ENCODE measurements at places on chromosomes 3 and 15. TPM values are rescaled to one million over a fixed set of nuclear protein-coding genes. Genes with fewer than 3 reads are reported as not detected.
A peak's percentile ranks its signal among the peaks of the same experiment; 100 is the strongest.

The SLC28A2 gene
- polyA plus RNA-seq, result not detected

DNA sequence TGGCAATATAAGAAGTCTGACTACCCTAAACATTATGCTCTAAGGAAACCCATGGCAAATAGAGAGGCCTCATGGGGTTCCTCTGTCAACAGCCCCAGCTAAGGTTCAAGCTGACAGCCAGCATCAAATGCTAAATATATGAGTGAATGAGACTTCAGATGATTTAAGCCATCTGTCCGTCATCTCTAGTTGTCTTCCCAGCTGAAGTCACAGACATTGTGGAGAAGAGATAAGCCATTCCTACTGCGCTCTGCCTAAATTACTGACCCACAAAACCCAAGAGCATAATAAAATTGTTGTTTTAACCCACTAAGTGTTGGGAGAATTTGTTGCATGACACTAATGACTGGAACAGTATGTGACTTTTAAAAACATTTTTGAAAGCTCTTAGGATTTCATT is 87.3 kb upstream of the IGSF10 start:
- no peak for DNase-seq

- no peak for DNase-seq
Measured at GRCh38 chr15:78056714-78057269, 20.7 kb downstream of the TBC1D2B start.

DNA sequence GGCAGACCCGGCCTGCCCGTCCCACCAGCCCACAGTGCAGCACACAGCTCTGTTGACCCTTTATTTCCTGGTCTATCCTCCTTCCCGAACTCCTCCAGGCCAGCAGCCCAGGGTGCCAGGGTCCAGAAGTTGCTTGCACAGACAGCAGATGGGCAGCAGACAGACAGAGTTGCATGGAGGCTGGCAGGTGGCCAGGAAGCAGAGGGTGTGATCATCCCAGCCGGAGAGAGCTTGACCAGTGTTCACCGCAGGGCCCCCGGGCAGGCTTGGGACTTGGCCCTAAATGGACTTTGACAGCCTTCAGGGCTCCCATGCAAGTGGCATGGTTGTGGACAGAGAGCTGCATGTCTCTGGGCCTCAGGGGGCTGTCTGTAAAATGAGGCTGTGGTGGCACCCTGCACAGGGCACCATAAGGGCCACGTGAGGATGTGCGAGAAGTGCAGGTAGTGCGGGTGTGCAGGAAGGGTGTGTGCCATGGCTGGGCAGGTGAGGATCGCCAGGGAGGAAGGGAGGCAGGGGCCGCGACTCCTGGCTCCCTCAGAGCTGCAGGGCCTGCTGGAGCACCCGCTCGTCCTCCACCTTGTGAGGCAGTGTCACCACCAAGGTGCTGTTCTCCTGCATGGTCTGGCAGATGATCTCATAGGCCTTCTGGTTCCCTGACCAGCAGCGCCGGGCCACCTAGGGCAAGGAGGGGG is 6.3 kb upstream of the ZXDC start:
- DNase-seq, result no peak

The RBMS3 gene
- 14.5 TPM for polyA plus RNA-seq

- DNase-seq, result no peak
Measured at GRCh38 chr3:108088697-108089096, 2.1 kb downstream of the CD47 start.

DNA sequence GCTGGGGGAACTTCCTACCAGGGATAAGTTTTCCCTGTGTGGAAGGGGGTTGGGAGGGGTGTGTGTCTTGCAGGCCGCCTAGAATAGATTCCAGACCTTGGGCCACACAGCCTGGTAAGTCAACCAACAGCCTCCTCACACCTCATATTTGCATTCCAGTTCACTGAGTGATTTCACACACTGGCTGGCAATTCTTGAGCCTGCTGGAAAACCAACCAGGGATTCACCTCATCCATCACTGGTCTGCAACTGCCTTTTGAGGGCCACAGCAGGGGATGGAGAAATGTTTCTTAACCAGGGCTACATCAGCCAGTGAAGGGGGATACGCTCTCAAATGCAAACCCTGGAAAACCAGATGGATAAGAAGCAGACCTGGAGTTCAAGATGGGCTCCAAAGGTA is 2.0 kb downstream of the FSTL1 start:
- peak; percentile 46 for DNase-seq

- DNase-seq, result no peak
Measured at GRCh38 chr3:25592510-25592968, 72.2 kb downstream of the TOP2B start.

The LRCH3 gene
- polyA plus RNA-seq, result 155 TPM

- no peak for DNase-seq
Measured at GRCh38 chr15:73681063-73681462, 3.1 kb upstream of the CD276 start.

The CLDN11 gene
- polyA plus RNA-seq, result 5.6 TPM

- no peak for DNase-seq
Measured at GRCh38 chr3:158148218-158148617, 38.3 kb downstream of the RSRC1 start.

DNA sequence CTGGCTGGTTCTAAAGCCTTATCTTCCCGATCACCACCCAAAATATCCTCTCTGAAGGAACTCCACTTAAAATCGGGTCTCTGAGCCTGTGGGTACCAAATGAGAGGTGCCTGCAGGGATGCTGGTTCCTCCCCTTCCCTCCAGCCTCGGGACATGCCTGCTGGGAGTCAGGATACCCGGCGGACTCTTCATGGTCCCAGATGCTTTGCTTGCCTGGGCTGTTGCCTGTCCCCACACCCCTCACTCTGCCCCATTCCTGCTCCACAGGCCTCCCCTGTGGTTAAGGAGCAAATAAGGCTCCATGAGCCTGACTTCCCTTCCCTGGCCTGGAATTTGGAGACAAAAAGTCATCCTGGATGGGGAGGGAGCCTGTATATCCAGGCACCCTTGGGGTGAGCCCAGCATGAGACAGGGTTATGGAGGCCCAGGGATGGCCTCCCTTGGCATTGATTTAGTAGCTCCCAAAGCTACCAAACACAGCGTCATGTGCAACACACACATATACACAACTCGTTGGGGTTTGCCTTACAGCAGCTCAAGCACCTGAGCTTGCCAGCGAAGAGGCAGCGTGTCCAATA is 12.3 kb upstream of the CORO2B start:
- DNase-seq, result no peak

The FAM43A gene
- 12.2 TPM for polyA plus RNA-seq

DNA sequence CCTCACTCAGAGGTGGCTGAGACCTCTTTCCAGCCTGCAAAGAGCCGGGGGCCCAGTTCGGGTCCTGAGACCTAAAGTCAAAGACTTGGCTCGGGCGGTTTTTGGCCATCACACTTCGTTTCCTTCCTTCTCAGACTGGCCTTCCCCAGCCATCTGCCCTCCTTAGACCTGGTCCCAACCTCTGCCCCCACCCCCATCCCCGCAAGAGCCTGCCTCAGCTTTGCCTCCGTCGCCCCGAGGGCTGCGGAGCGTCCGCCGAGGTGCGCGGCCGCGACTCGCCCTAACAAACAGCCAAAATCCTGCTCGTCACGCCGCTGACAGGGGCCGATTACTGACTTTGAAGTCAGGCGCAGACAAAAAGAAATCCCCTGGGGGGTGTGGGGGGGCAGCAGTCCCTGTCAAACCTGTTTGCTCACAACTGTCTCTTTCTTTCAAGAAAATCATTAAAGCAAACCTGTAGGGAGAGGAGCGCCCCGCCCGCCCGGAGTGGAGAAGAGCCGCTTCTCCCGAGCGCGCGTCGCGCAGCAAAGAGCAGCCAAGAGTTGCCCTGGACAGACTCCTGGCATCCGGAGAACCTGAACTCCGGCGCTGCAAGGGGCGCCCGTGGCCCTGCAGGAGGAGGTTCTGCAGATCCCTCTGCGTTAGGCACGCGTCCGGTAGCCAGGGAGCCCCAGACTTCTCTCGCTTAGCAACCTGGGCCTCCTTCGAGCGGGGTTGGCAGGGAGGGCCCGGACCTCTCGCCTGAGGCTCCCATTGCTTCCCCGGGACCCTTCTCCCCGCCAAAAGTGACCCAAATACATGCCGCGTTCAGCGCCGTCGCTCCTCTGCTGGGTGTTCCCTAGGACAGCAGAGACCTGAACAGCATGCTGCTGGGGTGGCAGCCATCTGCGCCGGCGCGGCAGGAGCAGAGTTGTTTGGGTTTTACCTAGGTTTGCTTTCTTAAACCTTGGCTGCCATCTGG is 4.5 kb downstream of the SOX14 start:
- no peak for DNase-seq

The SECISBP2L gene
- 33.6 TPM for polyA plus RNA-seq

DNA sequence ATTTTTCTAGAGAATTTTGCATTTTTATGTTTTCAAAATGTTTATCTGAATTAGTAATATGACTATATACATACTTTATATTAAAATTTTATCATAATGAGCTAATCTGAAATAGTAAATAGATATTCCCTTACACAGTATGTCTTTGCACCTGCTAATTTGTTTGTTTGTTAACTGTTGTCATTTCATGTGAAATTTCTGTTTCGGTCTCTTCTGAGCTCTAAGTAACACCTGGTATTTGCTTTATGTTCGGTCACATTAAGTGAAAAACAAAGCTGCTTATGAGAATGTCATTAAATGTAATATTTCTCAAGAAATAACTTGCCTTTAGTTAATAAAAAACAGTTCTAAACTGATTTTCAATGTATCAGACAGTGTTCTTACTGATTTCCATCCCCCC is 61.1 kb downstream of the FNDC3B start:
- DNase-seq, result no peak

The CDHR4 gene
- polyA plus RNA-seq, result not detected

The LMOD3 gene
- polyA plus RNA-seq, result not detected

The SPATA12 gene
- polyA plus RNA-seq, result not detected

DNA sequence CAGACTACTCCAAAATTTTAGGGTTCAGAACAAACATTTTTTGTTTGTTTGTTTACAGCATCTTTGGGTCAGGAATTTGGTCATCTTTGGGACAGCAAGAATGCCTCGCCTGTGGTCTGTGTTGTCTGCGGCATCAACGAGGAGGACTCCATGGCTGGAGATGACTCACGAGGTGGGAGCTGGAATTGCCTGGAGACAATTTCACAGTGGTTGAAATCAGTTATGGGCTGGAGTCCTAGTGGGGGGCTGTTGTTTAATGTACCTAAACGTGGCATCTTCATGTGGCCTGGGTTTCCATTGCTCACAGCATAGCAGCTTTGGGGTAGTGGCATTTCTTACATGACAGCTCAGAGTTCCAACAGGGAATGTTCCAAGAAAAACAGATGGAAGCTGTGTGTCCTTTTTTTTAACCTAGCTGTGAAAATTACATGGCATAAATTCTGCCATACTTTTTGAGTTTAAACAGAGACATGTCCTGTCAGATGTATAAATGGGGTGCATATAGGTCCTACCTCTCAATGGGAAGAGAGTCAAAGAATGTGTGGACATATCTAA is 507.3 kb upstream of the CBLB start:
- DNase-seq, result no peak

DNA sequence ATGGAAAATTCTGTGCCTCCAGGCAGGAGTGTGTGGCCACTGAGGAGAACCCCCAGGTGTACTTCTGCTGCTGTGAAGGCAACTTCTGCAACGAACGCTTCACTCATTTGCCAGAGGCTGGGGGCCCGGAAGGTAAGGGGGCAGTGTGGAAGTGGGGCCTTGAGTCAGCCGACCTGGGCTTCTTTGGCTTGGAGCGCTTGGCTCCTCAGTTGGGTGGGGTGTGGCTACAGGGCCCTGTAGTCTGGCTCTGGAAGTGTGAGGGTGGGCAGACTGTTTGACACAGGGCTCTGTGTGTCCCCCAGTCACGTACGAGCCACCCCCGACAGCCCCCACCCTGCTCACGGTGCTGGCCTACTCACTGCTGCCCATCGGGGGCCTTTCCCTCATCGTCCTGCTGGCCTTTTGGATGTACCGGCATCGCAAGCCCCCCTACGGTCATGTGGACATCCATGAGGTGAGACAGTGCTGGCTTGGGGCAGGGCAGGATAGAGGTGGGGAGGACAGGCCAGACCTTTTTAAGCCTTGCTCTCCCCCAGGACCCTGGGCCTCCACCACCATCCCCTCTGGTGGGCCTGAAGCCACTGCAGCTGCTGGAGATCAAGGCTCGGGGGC is 18.2 kb upstream of the EXOG start:
- DNase-seq, result no peak

DNA sequence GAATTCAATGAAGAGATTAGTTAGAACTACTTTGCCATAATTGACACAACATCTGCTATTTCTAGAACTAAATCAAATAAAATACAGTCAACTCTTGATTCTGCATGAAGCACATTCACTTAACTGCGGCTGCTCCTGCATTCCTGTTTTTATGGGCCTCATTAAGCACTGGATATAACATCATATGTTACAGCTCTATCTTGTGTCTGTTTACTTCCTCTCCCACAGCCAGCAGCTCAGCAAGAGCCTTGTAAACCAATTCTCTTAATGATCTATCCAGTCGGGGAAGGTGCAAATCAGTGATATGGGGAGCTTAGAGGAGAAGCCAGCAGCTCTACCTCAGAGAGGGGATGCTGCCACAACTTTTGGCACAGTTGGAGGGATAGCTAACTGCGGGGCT is 329.2 kb downstream of the ARRDC4 start:
- no peak for DNase-seq

- DNase-seq, result no peak
Measured at GRCh38 chr15:51724673-51725072, 12.8 kb downstream of the LYSMD2 start.

The DAZL gene
- polyA plus RNA-seq, result not detected

The GCSAM gene
- polyA plus RNA-seq, result not detected

The LOXL1 gene
- polyA plus RNA-seq, result 59.1 TPM

DNA sequence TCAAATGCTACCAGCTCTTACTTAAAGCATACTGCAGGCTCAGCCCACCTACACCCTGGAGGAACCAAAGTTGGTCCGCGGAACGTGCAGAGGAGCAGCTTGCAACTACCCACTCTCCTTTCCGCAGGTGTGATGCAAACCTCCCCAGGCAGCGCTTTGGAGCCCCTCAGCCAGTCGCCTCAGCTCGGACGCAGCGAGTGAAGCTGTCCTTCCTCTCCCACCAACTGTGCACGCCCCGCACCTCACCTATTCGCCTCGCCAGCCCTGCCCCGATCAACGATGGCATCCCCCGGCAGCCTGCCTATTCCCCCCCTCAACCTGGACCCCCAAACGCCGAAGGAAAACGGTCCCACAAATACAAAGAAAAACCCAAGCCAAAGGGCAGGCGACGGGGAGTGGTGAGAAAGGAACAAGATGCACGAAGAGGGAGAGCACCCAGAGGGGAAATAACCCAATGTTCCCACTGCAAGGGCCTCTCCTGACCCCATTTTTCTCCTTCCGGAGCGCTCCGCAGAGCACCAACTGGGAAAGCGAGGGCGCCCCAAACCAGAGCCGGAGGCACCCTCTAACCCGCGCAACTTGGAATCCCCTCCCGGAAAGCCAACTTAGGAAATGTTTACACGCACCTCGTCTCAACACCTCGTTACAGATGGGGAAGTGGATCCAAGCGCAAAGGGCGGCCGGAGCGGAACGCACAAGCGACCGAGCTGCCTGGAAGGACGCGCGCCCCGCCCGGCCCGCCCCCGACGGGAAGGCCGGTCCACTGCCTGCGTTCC is 665 bp downstream of the GLB1 start:
- no peak for DNase-seq

- peak; percentile 92 for DNase-seq
Measured at GRCh38 chr3:42036483-42036823, 54.7 kb upstream of the TRAK1 start.

The CLEC3B gene
- polyA plus RNA-seq, result 22.3 TPM

The ACOX2 gene
- polyA plus RNA-seq, result 32.3 TPM

- no peak for DNase-seq
Measured at GRCh38 chr3:72065872-72066641, 281.1 kb upstream of the PROK2 start.

The PAQR5 gene
- polyA plus RNA-seq, result 2.1 TPM
